ENCODE measurements at places on chromosomes 3 and 15. TPM values are rescaled to one million over a fixed set of nuclear protein-coding genes. Genes with fewer than 3 reads are reported as not detected.

DNA sequence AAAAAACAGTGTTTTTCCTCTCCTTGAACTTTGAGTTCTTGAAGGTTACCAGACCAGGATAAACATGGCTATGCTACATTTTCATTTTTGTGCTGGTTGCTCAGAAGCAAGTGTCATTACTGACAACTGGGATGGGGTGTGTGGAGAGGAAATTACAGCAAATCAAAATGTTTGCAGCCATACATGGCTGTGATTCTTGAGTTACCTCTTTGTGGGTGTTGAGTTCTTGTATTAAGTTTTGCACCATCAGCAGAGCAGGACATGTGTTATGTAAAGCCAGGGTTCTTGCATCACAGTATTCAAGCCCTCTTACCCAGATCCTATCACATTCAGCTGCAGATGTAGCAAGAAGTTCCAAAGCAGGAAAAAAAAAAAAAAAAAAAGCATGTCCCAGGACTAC, 53.9 kb upstream of the ATOSA start:
- no peak for DNase-seq

DNA sequence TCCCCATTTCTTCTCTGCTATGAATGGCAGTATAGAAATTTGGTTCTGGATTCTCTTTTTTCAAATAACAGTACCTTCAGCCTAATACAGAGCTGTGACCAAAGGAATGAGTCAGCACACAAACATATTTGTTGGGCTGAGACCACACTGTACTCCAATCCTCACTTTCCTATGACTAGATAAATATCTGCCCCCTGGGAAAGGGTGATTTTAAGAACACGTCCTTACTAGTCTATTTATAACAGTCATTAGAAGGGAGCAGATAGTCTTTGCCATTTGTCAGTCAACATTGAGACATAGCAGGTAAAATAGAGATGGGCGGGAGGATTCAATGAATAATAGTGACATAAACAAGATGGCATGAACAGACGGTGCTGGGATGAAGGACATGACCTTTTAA, 461.3 kb downstream of the MCTP2 start:
- DNase-seq = no peak

- no peak for DNase-seq
These were observed 73.8 kb downstream of the SYNPR start for GRCh38 chr3:63352008-63352279.

GRCh38 chr3:107387555-107387954, 10.3 kb downstream of the CCDC54 start:
- DNase-seq = no peak

- DNase-seq = no peak
These were observed 175.4 kb upstream of the CADPS start for GRCh38 chr3:63050548-63051177.

DNA sequence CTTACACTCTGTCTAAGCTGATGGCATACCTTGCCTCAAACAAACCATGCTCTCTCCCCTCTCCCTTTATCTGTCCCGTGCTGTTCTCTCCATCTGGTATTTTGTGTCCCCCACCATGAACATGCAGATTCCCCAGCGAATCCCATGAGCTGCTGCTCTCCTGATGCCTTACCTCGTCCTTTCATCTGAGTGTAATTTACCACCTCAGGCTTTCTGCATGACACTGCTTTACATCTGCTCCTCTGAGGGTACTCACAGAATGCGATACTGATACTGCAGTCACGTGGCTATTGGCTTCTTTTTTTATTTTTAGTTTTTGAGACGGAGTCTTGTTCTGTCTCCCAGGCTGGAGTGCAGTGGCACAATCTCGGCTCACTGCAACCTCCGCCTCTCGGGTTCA, 341.7 kb downstream of the PTPRG start:
- DNase-seq = no peak

GRCh38 chr15:31173790-31174450, 72.4 kb upstream of the TRPM1 start:
- DNase-seq = no peak

GRCh38 chr3:55570271-55570711, 83.2 kb upstream of the WNT5A start:
- no peak for DNase-seq

Gene CASR
- polyA plus RNA-seq = not detected

Gene B3GNT5
- 4.7 TPM for polyA plus RNA-seq

GRCh38 chr15:52331490-52332240, 36.1 kb upstream of the MYO5C start:
- DNase-seq = peak; percentile 75

GRCh38 chr15:93941697-93942096, 289.7 kb upstream of the MCTP2 start:
- no peak for DNase-seq

GRCh38 chr15:94021621-94022320, 209.6 kb upstream of the MCTP2 start:
- no peak for DNase-seq

- no peak for DNase-seq
These were observed 62.5 kb upstream of the FOXB1 start for GRCh38 chr15:59941612-59942011.

GRCh38 chr3:39276746-39277145, 3.1 kb downstream of the CX3CR1 start:
- no peak for DNase-seq

DNA sequence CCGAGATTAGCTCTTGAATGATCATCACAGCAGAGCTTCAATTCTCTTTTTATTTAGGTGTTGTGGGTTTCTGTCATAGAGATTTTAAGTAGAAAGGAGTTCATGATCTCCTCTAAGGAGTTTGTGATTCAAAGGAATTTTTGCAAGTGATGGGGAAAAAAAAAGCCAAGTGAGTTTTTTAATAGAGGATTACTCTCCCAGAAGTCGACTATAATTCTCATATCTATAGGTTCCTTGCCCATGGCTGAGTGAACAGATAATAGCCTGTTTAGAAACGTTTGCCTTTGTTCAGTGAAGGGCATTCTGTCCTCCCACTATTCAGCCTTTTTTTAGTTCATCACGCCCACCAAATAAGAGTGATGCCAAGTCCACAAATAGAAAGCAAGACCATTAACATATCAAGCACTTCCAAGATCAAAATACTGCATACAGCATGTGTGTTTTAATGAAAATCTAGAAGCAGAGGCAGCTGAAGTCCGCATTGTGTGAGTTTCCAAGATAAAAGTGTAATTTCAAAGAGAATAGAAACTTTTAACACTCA, 398.4 kb upstream of the CNTN3 start:
- no peak for DNase-seq

DNA sequence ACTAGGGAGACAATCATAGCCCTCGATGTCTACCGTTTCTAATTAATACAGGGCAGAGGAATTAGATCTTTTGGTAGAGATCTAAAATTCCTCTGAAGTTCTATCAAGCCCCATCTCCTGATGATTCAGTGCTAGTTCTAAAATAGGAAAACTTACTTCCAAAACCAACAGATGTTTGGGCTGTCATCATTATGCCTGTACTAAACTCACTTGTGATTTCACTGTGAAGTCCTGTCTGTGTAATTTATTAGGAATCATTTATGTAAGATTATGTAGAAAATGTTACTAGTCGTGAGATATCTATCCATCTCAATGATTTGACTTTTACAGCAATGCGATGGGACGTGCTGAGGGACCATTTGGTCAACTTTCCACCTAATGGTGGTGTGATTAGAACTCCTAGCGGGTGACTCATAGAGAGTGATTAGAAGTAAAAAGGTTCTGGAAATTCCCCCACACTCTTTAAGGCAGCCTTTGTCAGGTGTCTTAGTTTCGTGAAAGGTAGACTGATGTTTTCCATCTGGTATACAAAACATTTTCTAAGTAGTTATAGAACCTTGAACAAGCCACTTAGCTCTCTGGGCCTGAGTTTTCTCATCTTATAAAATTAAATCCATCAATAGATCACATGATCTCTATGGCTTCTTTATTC, 34.2 kb downstream of the LIPC start:
- no peak for DNase-seq

Gene FOXB1
- not detected for polyA plus RNA-seq

GRCh38 chr15:90106522-90107117, 4.4 kb upstream of the IDH2 start:
- peak; percentile 61 for DNase-seq

- no peak for DNase-seq
These were observed 50.3 kb downstream of the MECOM start for GRCh38 chr3:169613053-169613803.

- DNase-seq = no peak
These were observed 100.9 kb downstream of the MYO5A start for GRCh38 chr15:52427804-52428203.

Gene NME9
- not detected for polyA plus RNA-seq

Gene RARB
- 24.5 TPM for polyA plus RNA-seq

GRCh38 chr3:116940719-116941118, 231.1 kb downstream of the TUSC7 start:
- DNase-seq = no peak

DNA sequence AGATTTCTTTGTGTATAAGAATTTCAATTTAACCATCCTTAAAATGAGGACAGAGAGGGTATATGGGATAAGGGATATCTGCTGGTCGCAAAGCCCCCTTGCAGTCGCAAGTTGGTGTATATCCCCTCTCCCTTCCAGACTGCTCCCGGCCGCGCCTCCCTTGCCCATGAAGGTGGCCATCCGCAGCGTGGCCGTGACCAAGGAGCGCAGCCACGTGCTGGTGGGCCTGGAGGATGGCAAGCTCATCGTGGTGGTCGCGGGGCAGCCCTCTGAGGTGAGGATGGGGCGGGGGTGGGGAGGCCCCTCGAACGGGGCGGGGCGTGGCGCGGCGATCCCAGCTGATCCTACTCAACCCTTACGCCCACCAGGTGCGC, 29.4 kb downstream of the NBEAL2 start:
- no peak for DNase-seq

DNA sequence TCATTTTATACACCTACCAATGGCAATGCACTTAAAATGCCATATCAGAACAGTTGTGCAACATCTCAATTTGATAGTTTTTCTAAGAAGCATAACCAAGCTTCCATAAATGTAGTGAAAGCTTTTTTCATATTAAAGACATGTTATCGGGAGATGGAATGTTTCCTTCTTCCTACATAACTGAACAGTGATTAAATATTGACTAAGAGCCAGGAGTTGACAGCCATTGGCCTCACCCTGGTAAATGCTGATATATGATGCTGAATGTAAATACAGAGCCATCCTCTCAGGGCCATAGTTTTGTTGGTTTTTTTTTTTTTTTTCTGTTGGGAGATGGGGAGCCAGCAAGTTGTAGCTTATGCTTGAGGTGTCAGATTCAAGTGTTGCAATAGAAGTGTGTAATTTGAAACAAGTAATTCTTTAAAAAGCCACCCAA, 203.3 kb upstream of the IL12A start:
- peak; percentile 76 for DNase-seq
